ENCODE measurements at places on chromosomes 6 and 20.
A peak's percentile ranks its signal among the peaks of the same experiment; 100 is the strongest.

DNA sequence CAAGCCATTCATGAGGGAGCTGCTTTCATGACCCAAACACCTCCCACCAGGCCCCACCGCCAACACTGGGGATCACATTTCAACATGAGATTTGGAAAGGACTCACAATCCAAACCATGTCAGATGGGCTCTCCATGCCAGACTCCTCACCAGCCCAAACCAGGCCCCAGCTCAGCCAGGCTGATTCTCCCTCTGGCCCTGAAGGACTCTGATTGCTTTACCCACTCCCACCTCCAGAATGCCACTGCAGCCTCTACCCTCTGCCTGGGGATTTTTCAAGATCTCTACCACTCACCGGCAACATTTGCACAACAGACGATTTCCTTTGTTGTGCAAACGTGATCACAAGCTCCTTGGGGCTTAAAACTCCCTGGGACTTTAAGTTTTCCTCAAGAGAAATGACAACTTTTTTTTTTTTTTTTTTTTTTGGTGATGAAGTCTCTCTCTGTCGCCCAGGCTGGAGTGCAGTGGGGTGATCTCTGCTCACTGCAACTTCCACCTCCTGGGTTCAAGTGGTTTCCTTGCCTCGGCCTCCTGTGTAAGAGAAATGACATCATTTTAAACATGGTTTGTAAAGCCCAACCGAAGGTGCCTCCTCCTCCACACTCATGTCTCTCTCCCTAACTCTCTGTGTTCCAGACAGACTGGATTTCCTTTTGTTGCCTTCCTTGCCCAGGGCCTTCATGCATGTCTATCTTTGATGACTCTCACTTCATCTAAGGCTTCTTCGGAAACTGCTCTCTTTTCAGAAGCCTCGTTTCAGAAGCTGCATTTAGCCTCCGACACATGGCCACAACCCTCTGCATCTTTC is 147.0 kb downstream of the CDH26 start:
- no peak for DNase-seq

DNA sequence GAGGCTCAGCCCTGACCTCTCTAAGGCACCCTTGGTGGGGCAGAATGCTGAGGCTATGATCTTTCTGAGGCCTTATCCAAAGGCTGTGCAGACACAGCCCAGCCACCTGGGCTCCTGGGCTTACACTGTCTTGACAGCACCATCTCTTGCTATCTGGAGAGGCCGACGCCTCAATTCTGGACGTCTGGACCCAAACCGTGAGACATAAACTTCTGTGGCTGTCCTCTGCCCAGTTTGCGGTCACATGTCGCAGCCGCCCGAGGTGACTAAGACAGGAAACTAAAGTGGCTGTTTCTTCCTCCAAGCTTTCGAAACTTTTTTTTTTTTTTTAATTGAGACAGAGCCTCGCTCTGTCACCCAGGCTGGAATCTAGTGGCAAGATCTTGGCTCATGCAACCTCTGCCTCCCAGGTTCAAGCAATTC is 49.3 kb downstream of the PRR18 start:
- DNase-seq, result peak; percentile 48

DNA sequence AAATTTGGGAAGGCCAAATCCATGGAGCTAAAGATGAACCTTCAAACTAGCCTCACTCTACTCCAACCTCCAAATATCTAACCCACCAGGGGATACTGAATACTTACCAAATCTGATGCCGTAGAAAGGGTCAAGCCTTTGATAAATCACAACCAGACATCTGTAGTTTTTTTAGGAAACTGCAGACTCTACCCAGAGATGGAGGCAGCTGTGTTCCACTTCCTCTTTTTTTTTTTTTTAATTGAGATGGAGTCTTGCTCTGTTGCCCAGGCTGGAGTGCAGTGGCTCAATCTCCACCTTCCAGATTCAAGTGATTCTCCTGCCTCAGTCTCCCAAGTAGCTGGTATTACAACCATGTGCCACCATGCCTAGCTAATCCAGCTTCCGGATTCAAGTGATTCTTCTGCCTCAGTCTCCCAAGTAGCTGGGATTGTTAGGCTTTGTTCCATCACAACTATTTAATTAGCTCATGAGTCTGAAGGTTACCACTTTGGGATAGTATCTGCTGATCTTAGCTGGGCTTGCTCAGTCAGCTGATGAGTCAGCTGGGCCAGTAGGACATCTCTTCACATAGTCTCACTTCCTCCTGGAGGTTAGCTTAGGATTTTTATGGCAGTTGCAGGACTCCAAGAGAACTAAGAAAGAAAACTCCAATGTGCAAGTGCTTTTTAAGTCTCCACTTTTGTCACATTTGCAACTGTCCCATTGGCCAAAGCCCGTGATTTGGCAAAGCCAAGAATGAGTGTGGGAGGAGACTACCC is 13.3 kb downstream of the FRK start:
- no peak for DNase-seq

DNA sequence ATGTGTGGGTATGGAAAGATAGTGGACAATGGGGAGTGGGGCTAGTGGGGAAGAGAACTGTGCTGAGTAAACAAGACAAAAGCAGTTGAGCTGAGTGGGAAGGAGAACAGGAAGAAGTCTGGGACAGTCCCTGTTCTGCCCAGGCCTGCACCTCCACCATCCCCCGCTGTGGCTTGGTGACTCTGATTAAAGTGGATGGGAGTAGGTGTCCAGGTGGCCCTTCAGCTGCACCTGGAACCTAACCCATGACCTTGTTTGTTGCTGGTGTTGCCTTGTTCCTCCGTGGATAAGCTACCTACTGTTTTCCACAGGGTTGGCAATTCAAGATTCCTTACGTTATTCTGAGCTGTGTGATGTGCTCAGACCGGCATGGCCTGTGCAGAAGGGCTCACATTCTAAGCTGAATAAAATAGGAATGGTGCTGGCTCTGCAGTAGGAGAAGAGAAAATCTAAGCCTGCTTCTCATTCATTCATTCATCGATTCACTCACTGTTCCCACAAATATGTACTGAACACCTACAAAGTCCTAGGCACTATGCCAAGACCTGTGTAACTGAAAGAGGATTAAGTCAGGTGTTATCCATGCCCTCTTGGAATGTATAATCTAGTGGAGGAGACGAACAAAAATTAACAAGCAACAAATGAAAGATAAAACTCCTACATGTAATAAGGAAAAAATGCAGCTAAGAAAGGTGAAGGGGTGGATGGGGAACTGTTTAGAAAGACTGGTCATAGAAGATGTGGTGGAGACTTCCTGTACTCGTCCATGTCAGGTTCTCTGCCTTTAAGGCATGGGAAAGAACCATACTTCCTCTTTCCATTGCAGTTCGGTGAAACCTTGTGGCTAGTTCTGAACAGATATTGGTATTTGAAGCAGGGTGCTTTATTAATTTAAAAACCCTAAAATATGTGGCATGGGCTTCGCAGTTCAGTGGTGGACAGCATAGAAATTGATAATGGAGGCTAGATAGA is 10.1 kb upstream of the CALHM6 start:
- DNase-seq, result no peak

DNA sequence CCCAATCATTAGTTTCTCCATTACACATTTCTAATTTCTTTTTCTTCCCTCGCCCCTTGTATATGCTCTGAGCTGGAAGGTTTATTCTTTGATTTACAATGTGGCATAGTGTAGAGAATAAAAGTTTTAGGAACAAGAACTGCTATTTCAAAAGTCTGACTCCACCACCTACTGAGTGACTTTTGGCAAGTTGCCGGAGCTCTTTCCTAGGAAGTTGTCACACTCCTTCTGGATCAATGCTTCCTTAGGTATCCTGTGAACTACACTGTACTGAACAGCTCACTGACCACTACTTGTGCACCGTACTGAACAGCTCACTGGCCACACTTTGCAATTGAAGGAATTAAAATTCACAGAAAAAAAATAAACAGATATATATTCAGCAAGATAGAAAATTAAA is 458.2 kb downstream of the FRK start:
- no peak for DNase-seq

DNA sequence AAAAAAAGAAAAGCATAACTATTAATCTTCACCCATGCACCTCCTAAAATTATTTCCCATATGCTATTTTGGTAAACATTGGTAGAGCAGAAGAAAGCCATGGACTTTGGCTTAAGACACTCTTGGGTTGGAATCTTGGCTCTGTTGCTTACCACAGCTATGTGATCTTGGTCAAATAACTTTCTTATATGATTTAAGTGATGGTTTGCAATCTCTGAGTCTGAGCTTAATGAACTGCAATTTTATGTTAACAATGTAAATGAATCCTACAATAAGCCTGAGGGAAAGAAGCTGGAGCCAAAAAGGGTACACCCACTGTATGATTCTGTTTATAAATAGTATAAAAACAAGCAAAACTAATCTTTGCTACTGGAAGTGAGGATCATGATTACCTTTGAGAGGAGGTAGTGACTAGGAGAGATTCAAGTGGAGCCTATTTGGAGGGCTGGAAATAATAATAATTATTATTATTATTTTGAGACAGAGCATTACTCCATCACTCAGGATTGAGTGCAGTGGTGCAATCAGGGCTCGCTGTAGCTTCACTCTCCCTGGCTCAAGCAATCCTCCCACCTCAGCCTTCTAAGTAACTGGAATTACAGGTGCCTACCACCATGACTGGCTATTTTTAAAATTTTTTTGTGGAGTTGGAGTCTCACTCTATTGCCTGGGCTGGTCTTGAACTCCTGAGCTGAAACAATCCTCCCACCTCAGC is 34.5 kb downstream of the ABRACL start:
- DNase-seq, result no peak

GRCh38 chr6:20704325-20705025 is 170.2 kb downstream of the CDKAL1 start:
- no peak for DNase-seq

DNA sequence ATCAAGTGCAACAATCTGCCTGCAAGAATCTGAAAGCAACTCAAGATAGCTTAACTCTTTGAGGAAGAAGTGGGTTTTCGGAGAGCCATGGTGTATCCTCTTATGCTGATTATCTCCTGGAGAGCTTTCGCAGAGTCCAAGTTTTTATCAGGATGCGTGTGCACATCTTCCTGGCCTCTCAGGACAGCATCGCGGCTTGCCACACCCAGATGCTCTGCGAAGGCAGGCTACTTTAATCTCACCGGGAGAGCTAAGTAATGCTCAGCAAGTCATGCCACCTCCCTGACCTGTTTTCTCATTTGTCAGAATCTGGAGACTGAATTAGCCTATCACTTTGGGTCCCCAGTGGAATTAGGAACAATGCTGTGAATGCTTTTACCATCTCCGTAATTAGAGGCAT is 52.9 kb downstream of the TTI1 start:
- DNase-seq, result no peak

DNA sequence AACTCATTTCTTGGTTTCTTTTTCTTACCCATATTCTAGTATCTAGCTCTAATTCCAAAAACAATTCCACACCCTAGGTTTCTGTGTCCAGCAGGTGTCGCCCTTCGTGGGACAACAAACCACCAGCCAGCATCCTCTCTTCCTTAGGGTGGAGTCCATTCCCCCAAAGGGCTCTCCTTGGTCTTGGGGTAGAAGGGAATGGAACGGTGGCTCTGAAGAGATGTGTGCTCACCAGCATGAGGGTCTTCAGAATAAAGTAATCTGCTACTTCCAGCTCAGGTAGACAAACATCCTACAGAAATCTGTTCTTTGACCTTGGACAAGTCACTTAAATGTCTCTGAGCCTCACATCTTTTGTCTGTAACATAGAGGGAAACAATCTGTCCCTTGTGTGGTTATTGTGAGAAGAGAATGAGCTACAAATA is 7.2 kb downstream of the HLA-DMB start:
- DNase-seq, result peak; percentile 86

- no peak for DNase-seq
These were observed 139.7 kb upstream of the FLRT3 start for GRCh38 chr20:14477125-14477524.

- DNase-seq, result no peak
These were observed 4.1 kb downstream of the RBM38 start for GRCh38 chr20:57395111-57395966.

GRCh38 chr20:22796469-22797077 is 212.2 kb upstream of the FOXA2 start:
- DNase-seq, result no peak

- DNase-seq, result no peak
These were observed 566.3 kb downstream of the DHX35 start for GRCh38 chr20:39528436-39528835.

- no peak for DNase-seq
These were observed 71.4 kb upstream of the MYLIP start for GRCh38 chr6:16057446-16057845.

DNA sequence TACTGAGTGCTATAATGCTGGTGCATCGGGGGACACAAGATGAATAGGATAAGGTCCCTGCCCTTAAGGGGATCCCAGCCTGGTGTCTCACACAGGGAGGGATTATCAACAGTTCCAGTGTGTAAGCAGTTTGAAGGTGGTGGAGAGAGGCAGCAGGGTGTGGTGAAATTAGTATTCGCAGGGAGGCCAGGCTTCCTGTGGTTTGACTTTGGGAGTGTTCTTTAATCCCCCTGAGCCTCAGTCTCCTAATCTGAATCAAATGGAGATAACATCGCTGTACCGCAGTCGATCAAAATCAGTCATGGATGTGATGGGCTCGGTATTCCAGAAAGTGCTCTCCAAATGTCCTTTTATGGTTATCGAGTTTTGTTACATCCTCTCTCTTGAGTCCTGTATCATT is 288.1 kb upstream of the SUPT3H start:
- DNase-seq, result no peak

GRCh38 chr20:40497899-40498691 is 190.9 kb downstream of the MAFB start:
- no peak for DNase-seq

DNA sequence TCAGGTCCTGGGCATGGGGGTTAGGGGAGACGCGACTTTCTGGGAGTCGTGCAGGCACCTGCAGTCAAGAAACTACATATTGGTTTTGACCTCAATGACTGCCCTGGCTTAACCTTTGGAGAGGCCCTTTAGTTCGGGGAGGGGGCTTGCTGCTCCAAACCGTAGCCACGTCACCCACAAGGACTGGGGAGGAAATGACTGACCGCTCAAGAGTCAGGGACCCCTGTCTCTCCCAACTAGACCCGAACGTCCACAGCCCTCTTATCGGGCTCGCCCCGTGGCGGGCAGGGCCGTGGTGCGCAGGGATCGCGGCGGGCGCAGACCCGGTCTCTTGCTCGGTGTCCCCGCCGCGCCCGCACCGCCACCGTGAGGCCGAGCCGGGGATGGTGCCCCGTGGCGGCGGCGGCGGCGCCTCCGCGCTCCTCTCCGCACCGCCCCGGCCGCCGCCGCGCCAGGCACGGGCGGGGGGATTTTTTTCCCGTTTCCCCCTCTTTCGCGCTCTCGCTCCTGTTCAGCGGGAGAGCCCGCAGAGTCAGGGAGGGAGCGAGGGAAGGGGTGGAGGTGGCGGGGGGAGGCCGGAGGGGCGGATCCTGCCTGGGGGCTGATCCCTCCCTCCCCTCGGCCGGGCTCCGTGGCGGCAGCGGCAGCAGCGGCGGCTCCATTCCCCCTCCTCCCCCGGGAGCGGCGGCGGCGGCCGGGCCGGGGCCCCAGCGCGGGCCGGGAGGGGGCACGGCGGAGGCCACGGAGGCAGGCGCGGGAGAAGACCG is at the start of gene BRPF3:
Gene BRPF3, plus strand, starts transcription at position 632 of the 767 bp plus-strand sequence. CDS start 3,579 bp downstream, outside the sequence.
- peak; percentile 77 for DNase-seq

GRCh38 chr6:39041072-39041471 is 7.5 kb upstream of the GLP1R start:
- no peak for DNase-seq

DNA sequence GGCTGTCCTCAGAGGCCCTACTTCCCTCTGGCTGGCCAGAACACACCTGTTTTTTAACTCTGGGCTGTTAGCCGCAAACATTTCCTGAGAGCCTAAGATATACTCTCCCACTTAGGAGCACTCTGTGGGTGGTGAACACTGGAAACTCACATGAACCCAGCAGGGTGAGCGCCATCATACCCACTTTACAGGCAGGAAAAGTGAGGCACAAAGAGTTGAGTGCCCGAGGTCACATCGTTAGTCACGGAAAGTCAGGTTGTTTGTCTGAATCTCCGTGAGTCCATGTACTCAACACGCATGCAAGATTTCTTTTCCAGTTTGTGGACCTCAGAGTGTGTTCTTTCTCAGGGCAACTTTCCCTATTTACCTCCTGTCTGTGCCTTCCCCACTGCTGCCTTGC is 1.9 kb downstream of the BAK1 start:
- no peak for DNase-seq
